ENCODE measurements at places on chromosomes 2 and 18.

DNA sequence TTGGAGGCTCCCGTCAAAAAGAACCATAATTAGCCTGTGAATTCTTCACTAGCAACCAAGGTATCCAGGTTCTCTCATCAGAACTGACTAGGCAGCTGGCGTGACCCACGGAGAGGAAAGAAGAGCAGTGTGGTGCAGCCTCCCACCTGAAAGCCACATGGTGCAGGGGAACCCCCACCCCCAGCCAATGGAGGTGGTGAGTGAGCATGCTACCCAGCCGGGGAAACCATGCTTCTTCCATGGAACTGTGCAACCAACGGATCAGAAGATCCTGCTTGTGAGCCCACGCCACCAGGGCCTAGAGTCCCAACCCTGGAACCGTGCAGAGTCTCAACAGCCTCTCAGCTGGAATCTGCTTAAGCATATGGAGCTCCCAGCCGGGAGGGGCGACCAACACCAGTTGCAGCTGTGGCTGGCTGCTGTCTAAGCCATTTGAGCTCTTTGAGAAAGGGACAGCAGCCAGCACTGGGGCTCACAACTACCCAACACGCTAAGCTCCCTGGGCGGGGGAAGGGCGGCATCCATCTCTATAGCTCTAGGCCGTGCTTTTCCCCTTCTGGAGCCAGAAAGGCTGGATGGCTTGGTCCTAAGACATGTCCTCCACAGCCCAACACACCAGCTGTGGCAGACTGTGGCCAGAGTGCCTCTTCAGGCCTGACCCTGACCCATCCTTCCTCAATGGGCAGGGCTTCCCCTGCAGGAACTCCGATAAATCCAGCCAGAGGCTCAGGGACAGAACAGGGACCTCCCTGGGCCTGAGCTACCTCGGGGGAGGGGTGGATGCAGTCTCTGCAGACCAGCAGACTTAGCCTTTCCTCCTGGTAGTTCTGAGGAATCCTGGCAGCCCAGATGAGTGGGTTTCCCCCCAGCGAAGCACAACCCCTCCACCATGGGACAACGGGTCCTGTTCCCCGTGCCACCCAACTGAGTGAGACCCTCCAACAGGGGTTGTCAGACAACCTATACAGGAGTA lies 151.4 kb upstream of the NXPH2 start:
- no peak for DNase-seq

GRCh38 chr2:213500881-213501280 lies 216.6 kb downstream of the SPAG16 start:
- DNase-seq: no peak

DNA sequence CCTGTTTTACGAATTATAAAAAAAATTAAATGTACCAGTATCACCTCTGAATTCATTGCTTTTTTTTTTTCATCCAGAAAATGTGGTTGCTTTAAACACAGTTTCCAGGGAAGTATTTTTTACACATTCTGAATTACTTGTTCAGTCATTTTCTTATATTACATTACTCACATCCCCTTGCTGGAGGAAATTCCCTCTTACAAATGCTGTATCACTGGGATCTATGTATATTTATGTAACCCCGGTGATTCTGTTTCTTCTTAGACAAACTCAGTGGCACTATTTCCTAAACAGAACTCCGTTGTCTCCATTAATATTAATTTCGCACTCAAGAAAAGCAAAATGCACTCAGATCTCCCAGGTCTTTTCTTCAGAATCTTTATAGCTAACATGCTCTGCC lies 1078.5 kb upstream of the ZEB2 start:
- no peak for DNase-seq

DNA sequence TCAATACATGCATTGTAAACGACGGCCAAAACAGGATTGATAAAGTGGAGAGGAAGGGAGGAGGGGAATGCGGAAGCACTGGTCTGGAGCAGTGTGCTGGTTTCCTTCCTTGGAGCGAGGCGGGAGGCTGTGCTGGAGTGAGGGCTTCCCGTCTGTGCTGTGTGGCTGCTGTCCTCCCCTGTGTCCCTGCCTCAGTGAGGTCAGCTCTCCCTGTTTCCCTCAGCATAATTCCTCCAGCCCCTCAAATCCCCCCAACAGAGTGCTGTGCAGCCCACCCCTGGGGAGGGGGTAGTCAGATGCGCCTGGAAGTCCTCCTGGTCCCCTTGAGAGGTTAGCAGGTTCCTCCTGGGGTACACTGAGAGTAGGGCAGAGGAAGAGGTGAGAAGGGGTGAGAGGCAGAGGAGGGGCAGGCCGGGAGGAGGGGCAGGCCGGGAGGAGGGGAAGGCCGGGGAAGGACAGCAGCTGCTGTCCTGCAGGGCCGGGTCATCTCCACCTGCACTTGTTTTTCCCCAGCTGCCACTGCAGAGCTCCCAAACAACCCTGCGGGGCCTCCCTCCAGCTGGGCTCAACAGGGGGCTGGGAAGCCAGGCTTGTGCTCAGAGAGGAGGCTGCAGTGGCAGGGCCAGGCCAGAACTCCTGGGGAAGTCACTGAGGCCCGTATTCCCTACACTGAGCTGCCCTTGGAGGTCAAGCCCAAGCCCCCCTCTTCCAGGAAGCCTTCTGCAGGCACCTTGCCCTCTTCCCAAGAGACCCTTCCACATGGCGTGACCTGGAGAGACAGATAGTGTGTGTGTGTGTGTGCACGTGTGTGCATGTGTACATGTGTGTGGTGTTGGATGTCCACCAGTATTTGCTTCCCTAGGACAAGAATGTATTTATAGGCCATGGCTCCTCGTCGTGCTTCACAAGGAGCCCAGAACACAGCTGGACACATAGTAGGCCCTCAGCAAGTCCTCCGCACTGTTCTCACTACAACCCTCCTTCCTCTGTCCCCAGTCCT lies 13.2 kb upstream of the ATP6V1B1 start:
- DNase-seq: no peak

GRCh38 chr2:39929531-39929930 lies 150.5 kb upstream of the THUMPD2 start:
- DNase-seq: no peak

- no peak for DNase-seq
Measured at GRCh38 chr2:168461942-168462331, 5.9 kb downstream of the CERS6 start.

GRCh38 chr18:55584201-55584600 lies 3.8 kb downstream of the TCF4 start:
- no peak for DNase-seq

DNA sequence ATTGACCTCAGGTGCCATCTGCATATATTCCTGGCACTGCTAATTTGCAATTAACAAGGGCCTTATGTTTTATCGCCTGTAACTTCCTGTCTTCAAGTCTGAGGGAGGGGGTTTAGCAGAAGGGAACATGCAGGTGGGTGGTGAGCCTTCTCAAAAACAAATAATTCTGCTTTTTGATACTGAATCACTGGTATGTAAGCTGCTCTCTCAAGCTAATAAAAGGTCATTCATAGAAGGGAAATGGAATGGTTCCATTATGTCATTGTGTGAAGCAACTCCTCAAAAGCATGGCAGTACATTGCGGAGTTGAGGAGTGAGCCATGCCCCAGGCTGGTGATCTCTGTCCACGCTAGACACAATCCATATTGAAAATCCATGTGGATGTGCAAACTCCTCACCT lies 414.8 kb upstream of the ID2 start:
- DNase-seq: no peak

- DNase-seq: no peak
Measured at GRCh38 chr2:22450831-22451230, 934.1 kb upstream of the KLHL29 start.

- no peak for DNase-seq
Measured at GRCh38 chr2:191533693-191534180, 144.2 kb upstream of the NABP1 start.

- DNase-seq: no peak
Measured at GRCh38 chr2:85049236-85049635, 78.3 kb downstream of the KCMF1 start.

- no peak for DNase-seq
Measured at GRCh38 chr2:235784788-235785187, 290.9 kb downstream of the AGAP1 start.

DNA sequence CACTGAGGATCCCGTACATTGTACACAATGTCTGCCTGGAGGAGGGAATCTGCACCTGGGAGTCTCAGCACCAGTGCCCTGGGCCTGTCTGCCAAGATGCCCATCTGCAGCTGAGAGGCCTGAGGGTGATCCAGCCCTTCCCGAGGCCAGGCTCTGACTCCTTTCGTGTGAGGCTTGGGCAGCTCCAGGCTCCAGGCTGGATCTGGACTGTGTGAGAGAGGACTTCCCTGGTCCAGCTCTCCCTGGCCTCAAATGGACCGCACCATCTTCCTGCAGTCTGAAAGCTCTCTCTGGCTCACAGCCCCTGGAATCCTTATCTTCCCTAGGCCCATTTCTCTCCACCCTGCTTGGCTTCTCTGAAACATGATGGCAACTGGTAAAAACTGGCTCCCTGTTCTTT lies 324.6 kb downstream of the DYSF start:
- DNase-seq: no peak

DNA sequence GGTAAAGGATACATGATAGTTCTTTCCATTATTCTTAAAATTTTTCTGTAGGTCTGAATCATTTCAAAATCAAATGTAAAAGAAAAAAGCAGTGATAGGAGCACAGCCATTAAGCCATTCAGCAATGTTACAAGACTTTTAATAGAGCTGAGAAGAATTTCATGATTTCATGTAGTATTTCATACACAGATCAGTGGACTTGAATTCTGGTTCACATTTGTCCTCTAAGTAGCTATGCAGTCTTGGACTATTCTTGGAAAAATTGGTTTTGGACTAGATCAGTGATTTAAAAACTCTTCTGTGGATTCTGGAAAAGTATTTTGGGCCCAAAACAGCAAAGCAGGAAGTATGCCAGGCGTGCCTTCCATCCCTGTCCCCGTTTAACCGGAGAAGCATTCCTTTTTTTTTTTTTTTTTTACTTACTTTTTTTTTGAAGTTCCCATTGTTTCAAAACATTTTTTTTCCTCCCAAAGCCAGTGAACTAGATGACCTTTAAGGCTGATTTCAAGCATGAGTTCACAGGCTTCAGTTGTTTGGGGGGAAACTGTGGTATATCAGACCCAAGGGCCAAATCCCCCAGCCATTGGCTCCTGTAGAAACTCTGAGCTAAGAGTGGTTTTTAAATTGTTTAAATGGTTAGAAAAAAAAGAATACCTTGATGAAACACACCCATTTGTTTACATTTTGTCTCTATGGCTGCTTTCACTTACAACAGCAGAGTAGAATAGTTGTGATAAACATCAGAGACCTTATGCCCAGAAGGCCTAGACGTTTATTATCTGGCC lies 17.5 kb upstream of the POLI start:
- DNase-seq: no peak

GRCh38 chr2:240593026-240593702 lies 6.6 kb downstream of the CAPN10 start:
- no peak for DNase-seq

DNA sequence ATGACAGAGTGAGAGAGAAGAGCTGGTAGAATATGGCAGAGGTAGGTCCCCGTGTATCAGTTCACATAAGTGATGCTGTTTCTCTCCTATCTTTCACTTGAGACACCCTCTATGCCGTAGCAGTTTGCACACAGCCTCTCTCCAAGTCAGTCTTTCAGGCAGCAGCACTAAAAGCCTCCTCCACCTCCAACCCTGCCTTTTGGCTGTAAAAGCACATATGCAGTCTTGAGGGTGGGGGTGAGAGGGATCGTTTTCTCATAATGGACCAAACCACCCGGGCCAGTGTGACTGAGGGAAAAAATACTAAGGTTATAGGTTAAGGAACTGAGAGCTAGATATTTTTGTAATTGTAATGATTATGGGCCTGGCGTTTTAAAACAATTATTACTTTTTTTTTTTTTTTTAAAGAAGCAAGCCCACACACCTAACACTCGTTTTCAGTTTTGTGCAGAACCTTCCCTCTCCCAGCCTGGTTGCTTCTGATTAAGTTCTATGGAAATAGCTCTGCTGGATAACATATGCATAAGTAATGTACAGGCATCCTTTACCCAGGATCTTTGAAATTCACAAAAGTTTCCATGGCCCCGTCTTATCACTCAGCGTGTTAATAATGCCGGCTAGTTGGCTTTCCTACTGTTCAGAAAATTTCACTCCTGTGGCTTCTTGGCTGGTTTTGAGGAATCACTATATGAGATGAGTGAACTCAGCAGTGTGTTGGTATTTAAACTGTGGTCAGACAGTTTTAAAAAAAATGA lies 112.2 kb upstream of the MEIS1 start:
- DNase-seq: no peak

DNA sequence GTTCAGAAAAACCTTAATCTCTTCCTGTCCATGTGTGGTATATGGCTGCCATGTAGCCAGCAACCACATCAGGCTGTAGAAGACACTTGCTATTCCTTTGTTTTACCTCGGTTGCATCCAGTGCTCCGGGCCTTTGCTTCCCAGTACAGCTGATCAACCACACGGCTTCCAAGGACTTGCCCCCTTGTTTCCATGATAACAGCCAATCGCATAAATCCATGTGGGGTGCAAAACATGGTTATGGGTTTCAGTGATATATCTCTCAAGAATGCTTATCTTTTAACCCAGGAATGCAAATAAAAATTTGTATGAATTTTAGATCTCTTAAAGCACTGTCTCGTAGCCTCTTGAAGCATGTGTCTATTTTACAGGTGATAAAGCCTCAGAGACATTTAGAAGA lies 118.3 kb downstream of the MGAT5 start:
- DNase-seq: no peak

- DNase-seq: no peak
Measured at GRCh38 chr2:171554991-171555615, 32.8 kb downstream of the CYBRD1 start.
